ENCODE measurements at places on chromosomes 6 and 20. TPM values are rescaled to one million over a fixed set of nuclear protein-coding genes. Genes with fewer than 3 reads are reported as not detected.

The DNMT3B gene
- 6.6 TPM for total RNA-seq

The HIVEP1 gene
- total RNA-seq = 30.1 TPM

The RIPPLY2 gene
- total RNA-seq = not detected

The DEFB132 gene
- total RNA-seq = not detected

The SYNDIG1 gene
- not detected for total RNA-seq

The KCNQ2 gene
- 0.37 TPM for total RNA-seq

The NKX2-4 gene
- not detected for total RNA-seq

The CARMIL1 gene
- total RNA-seq = 6.8 TPM

The TMEM244 gene
- total RNA-seq = 1.0 TPM

The PBOV1 gene
- total RNA-seq = not detected

The TFAP2D gene
- total RNA-seq = not detected

The FAM83C gene
- total RNA-seq = not detected

The MAFB gene
- 2.4 TPM for total RNA-seq

The ENPP4 gene
- total RNA-seq = 9.3 TPM

The SEL1L2 gene
- not detected for total RNA-seq

The PLCB4 gene
- total RNA-seq = not detected

The NRSN1 gene
- total RNA-seq = not detected

The POM121L2 gene
- not detected for total RNA-seq

The RAB44 gene
- total RNA-seq = not detected

The ECHDC1 gene
- total RNA-seq = 38.6 TPM

The TRIM40 gene
- not detected for total RNA-seq

The HLA-DQA2 gene
- 0.34 TPM for total RNA-seq

The ARMC12 gene
- total RNA-seq = 0.97 TPM

The PPIL6 gene
- 0.53 TPM for total RNA-seq

The RUNX2 gene
- 5.1 TPM for total RNA-seq

The SIRPD gene
- total RNA-seq = 0.31 TPM

The BPIFB2 gene
- total RNA-seq = not detected

The C20orf144 gene
- total RNA-seq = 0.43 TPM

The SNPH gene
- total RNA-seq = 9.7 TPM

The ECT2L gene
- not detected for total RNA-seq

The MLIP gene
- total RNA-seq = not detected

The PLN gene
- not detected for total RNA-seq

The MRPL2 gene
- total RNA-seq = 65.2 TPM

The HLA-F gene
- 534 TPM for total RNA-seq

The MEI4 gene
- total RNA-seq = not detected

The BTN1A1 gene
- not detected for total RNA-seq

The EYA4 gene
- total RNA-seq = not detected

The NKX2-2 gene
- total RNA-seq = not detected

The BACH2 gene
- total RNA-seq = 65.8 TPM

The BANF2 gene
- not detected for total RNA-seq

The IL17F gene
- total RNA-seq = not detected

The POPDC3 gene
- not detected for total RNA-seq

The GNRH2 gene
- total RNA-seq = 0.85 TPM

The BCKDHB gene
- total RNA-seq = 18.8 TPM

Measured in activated naive CD8-positive, alpha-beta T cell treated with anti-CD3 and anti-CD28 coated beads, Interleukin-2, amount 10 ng/mL, durations not matched to agents 7 days and 5 days (primary cell).